ENCODE measurements at places on chromosomes 2 and 18.

- no peak for DNase-seq
Measured at GRCh38 chr18:9771977-9772660, 64.0 kb downstream of the RAB31 start.

DNA sequence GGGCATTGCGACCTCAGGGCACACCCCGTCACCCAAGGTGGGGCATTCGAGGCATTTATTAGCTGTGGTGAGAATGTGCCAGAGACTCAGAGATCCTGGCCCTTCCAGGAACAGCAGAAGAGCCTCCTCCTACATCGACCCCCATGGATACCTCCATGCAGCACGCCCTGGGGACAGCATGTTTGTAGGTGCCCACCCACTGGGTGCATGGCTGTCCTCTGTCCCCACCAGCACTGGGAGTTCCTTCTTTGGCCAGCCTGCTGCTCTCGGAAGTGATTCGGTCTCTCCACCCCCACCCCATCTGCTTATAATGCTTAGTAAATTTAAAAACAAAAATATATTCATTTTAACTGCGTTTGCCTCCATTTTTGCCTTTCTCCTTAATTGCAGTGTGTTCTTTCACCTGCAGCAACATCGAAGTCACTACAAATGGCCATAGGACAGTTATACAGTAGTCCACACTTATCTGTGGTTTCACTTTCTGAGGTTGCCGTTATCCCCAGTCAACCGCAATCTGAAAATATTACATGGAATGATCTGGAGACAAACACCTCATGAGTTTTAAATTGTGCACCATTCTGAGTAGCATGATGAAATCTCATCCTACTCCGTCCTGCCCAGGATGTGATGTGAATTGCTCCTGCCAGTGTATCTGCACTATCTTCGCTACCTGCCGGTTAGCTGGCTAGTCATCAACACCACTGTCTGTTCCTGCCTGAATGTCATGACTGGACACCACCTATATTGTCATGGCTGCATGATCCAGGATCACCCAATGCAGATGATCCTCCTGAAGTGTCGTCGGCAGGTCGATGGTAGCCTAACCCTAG, 29.6 kb upstream of the ZCCHC2 start:
- no peak for DNase-seq

DNA sequence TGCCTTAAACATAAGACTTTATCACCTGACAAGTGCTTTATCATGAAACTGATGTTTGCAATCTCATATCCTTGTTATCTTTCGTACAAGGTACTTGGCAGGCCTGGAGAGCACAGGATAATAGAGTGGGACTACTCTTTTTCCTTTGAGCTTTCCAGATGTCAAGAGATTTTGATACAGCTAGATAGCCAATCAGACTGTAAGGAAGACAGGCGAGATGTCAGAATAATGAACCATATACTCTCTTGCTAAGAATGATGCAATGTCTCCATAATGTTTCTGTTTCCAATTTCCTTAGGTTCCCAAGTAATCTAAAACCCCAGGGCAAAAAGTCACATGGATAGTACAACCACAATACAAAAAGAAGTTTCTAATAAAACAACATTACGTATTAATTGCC, 313.1 kb downstream of the PDE11A start:
- no peak for DNase-seq

DNA sequence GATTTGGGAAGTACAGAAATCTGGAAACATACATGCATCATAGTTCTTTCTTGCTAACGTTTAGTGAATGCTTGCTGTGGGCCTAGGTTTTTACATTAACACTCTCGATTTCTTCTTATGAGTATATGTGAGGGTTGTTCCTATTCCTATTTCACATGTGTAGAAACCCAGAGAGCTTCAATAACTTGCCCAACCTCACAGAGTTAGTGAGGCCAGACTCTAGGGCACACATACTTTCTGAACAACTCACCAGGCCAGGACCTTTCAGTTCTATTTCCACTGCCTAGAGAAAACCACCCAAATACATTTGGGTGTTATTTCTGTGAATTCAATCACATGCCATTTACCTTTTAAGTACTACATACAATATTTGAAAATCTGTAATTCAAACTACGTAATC, 8.2 kb upstream of the KCTD1 start:
- no peak for DNase-seq

- DNase-seq, result no peak
Measured at GRCh38 chr2:227366769-227367426, 12.2 kb downstream of the TM4SF20 start.

DNA sequence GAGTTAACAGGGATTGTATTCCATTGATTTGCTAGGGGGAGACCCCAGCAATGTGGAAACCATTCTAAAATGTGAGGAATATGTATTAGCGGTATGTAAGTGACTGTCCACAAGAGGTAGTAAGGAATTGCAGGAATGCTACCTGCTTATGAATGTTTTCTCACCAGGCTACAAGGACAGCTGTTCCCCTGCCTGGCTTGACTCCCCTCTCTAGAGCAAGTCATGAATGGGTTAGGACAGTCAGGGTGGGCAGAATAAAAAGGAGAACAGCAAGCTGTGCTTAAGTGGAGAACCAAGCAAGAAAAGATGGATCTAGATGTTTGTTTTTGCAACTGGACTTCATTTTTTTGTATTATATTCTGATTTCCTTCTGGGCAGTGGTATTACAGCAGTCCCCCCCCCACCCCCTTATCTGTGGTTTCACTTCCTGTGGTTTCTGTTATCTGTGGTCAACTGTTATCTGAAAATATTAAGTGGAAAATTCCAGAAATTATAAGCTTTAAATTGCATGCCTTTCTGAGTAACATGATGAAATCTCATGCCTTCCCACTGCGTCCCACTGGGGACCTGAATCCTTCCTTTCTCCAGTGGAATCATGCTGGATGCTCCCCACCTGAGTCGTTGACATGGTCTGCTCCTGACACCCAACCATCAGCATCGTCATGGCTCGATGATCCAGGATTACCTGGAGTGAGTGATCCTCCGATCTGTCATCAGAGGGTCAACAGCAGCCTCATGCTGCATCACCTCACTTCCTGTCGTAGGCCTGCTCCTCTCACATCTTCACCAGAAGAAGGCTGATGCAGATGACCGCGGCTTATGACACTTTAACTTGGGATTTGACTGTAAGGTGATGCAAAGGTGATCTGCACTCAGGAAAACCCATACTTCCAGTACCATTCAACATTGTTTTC, 52.2 kb downstream of the VAPA start:
- DNase-seq, result no peak
